ENCODE measurements at places on chromosomes 2 and 18.

DNA sequence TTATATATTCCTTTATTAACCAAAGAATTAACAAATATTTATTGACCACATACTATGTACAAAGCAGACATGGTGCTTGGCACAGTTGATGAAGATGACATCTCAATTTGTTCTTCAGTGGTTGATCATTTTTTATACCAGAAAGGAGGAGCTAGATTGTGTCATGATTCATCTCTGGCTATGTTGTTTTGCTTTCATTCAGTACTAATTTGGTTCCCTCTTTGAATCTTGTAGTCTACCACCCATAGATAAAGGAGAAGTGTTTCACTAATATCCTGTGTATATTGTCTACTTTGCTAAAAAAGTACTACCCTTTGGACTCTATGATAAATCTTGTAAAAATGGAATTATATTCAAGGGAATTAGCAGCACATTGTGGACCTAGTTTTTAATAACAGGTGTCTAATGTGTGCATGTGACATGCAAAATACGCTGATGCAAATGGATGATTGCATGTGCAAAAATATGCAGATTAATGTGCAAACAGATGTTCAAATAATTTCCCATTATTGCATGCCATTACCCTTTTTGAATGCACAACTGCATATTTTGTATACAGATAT lies 313.2 kb upstream of the ZEB2 start:
- DNase-seq = no peak

DNA sequence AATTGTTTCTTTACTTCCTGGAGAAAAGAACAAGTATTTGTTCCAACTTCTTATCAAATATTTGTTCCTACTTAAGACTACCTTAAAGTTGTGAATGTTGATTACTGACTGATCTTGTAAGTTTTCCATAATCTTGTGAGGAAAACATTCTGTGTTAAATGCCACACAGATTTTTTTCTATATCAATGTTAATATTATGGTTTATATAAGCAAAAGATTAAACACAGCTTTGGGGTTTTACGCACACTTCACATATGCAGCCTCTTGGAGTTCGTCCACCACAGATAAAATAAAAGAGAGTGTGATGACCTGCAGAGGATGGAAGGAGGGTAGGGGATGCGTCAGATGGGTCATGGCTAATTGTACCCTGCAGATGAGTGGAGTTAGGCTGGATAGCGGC lies 780.0 kb upstream of the SALL3 start:
- DNase-seq = no peak

DNA sequence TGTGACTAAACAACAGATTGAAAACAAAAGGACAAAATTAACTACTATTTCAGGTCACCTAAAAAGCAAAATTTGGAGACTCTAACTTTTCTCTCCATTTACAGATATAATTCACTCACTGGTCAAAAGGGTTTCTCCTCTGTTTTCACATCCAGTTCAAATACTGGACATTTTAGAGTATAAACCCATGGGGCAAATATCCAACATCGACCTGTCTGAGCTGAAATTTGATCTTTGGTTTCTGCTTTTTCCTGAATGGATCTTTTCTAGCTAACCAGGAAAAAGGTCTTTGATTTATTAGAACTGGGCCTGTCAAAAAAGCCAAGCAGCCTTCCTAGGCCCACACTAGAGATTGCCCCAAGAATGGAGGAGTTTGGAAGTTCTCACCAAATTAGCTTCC lies 69.3 kb upstream of the SATB2 start:
- DNase-seq = no peak

DNA sequence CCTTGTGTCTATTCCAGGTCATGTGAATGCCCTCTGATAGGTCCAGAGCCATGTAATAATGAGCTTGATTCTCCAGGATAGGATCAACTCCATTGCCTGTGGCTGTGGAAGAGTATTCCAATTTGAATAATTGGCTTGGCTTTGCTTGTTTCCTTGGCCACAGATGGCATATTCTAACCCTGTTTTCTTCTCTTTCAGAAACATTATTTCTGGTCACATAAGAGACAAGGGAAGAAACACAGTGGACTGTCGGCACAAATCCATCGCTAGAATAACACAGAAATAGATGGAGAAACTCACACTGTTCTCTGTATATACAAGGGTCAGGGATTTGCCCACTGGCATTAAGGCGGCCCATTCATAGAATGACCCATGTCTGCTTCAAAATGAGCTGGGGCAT lies 278.4 kb upstream of the CCDC68 start:
- no peak for DNase-seq

GRCh38 chr2:231622963-231623362 lies 30.3 kb downstream of the TEX44 start:
- no peak for DNase-seq

GRCh38 chr2:1910021-1910420 lies 165.7 kb upstream of the PXDN start:
- DNase-seq = no peak

- no peak for DNase-seq
Observed at GRCh38 chr2:239596253-239596652, 195.4 kb upstream of the HDAC4 start.

- peak; percentile 86 for DNase-seq
Observed at GRCh38 chr2:27735263-27735904, 36.1 kb upstream of the MRPL33 start.

- no peak for DNase-seq
Observed at GRCh38 chr2:233288663-233289062, 19.0 kb upstream of the SAG start.

- DNase-seq = peak; percentile 66
Observed at GRCh38 chr2:42147641-42148274, 21.4 kb upstream of the EML4 start.

DNA sequence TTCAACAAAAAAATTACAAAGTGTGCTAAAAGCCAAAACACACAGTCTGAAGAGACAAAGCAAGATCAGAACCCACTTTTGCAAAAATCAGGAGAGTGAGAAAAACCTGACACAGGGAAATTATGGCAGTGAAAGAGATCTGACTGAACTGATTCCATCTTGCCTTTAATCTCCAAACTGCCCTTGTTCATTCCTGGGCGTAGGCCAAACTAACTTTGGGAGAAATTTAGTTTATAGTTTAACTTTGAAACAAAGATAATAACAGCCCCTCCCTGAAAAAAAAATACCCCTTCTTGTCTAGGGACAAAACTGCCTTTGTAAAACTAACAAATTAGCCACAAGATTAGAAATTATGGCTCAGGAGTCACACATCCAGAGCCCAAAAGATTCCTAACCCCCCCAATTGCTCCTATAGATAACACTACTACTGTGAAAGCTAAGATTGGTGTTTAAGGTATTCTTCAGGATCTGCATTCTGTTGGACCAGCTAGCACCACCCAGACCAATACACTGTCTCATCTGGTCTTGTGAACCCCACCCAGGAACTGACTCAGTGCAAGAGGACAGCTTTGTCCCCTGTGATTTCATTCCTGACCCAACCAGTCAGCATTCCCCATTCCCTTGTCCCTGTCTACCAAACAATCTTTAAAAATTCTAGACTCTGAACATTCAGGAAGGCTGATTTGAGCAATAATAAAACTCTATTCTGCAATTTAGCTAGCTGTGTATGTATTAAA lies 226.1 kb upstream of the SH3BP4 start:
- no peak for DNase-seq

DNA sequence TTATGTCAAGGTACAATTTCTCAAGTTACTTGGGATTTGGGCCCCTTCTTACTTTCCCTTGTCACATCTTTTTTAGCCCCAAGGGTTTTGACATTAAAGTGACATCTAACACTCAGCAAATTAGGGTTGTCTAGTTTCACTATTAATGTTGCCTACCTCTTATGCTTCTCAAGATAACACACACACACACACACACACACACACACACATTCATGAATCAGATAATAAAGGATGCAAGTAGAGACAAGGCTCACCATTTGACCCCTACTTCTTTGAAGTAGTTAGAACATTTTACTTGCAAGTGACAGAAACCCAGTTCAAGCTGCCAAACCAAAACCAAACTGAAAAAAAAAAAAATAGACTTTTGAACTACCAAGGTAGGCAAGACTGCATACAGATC lies 138.8 kb downstream of the TRIB2 start:
- DNase-seq = no peak

DNA sequence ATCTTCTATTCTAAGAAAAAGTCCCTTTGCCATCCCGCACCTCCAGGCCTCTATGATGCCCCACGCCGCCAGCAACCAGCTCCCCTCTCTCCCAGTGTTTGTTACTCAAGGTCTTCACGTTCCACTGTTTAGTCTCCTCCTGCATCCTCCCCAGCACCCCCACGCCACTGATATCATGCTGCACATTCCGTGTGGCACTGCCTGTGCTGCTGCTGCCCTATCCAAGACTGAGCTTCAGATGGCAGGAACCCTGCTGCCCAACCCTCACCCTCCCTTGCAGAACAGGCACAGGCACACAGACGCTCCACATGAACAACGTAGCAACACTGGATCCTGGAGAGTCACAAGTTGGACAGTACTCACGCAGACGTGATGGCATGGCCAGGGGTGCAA lies 35.3 kb downstream of the MYO5B start:
- DNase-seq = no peak

- no peak for DNase-seq
Observed at GRCh38 chr18:9831036-9831722, 54.6 kb upstream of the TXNDC2 start.

GRCh38 chr18:11502368-11502767 lies 107.0 kb upstream of the SLC35G4 start:
- no peak for DNase-seq

DNA sequence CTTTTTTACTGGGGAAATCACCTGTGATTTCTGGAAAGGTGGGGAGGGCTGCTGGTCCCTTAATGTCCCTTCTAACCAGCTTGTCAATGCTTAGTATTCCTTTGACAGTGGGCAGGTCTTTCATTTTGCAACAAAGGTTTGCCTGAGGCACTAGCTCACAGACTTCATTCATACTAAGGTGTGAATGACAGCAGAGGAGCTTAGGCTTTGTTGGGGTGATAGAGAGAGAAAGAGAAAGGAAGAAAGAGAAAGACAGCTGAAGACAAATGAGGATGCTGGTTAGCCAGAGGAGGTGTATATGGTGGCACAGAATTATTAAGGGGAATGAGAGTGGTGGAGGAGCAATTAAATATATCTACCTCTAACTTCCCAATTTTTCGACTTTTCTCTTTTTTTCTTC lies 28.9 kb upstream of the GTF2A1L start:
- DNase-seq = no peak

DNA sequence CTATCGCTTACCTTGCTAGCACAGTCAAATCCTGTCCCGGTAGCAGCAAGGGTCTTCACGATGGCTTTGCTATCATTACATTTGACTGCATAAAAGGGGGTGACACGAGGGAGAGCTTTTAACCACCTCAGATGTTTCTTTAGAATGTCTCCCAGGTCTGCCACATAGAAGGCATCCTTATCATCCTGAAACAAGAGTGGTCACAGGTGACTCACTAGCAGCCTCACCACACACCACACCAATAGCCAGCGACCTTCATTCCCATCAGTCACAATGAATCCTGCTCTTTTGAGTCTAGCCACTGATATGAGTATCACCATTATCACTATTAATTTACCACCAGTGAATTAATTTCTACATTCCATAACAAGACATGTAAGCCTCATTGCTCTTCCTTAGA lies 3.7 kb downstream of the ODC1 start:
- no peak for DNase-seq

- no peak for DNase-seq
Observed at GRCh38 chr2:150471813-150472510, 15.5 kb downstream of the RND3 start.

DNA sequence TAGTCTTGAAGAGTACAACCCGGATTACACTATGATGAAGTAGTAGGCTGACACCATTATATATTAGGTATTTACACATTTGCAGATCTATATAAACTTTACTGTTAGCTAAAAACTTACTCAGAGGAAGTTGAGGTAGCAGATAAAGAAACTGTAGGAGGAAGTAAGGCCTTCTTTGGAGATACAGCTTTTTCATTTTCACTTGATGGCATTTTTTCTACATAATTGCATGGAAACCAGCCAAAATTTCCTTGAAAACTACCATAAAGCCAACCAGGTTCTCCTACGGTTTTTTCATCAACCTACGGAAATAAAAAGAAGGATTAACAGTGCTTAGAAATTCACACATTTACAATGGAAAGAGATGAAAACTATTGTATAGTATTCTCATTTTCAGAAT lies 86.6 kb downstream of the FAM228A start:
- DNase-seq = no peak

- DNase-seq = no peak
Observed at GRCh38 chr2:82023710-82024109, 1719.2 kb upstream of the LRRTM1 start.

- no peak for DNase-seq
Observed at GRCh38 chr2:83650898-83651297, 808.2 kb downstream of the SUCLG1 start.

- no peak for DNase-seq
Observed at GRCh38 chr2:18047896-18048657, 169.6 kb downstream of the KCNS3 start.

DNA sequence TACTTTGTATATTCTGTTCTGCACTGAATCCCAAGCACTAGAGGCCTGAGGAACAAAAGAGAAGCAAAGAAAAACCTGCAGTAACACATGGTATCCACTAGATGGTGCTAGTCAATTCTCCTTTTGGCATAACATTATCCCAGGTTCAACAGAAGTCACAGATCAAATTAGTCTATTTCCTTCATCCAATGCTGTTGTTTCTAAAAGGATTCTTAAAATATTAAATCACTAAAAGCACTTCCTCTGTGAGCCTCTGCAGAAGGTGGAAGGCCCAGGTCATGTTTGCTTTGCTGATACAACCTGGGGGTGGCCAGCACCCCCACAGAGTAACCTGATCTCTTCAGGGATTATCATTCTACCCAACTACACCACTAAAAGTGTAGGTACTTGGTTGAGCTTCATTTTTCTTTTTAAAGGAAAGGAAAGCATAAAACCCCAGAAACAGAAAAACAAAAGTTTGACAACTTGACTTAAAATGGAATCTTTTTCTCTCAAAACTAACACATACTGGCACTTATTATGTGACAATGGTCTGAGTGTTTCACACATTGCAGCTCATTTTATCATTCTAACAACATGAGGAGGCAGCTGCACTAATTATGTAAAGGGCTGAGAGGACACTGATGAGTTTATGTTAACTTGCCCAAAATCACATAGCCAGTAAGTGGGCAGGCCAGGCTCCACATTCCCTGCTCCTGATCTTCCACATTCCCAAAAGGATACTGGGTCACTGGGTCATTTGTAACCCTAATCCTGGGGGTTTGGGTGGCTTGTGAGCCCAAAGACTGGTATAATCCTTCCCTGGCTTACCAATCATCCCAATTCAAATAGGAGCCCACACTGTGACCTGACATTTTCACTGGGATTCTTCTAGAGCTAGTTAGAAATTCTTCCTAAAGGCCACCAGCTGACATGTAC lies 66.8 kb upstream of the DNER start:
- DNase-seq = peak; percentile 32

DNA sequence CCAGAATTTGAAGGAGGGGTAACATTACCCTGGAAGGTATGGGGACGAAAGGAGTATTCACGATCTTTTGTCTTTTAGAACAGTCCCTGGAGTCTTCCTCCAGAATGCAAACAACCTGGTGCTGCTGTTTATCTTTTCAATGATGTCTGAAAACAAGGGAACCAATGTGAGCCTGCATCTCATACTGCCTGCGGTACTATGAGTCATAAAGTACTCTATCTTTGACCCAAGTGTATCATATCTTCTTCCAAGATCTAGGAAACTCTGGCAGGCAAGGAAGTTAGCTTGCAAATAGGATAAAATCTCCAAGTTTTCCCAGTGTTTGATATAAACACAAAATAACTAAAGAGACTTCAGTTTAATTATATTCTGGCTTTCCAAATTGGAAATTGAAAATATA lies 968.5 kb downstream of the LRP1B start:
- DNase-seq = no peak

GRCh38 chr2:229675569-229675968 lies 38.8 kb downstream of the DNER start:
- no peak for DNase-seq

Data from left lung (tissue), 14 donors.